ENCODE measurements at places on chromosomes 16 and 17. TPM values are rescaled to one million over a fixed set of nuclear protein-coding genes. Genes with fewer than 3 reads are reported as not detected.

- no peak overlapping the region for H3K27ac ChIP-seq
- no peaks in the 10 kb centered on the region for H3K4me1 ChIP-seq
- H3K27me3 ChIP-seq, result no peaks in the 10 kb centered on the region
- H3K4me3 ChIP-seq, result no peak overlapping the region
- no peaks in the 10 kb centered on the region for H3K36me3 ChIP-seq
Measured at GRCh38 chr16:65888201-65888600, 478.3 kb upstream of the CDH5 start.

MYH8 gene
- total RNA-seq, result not detected

DNA sequence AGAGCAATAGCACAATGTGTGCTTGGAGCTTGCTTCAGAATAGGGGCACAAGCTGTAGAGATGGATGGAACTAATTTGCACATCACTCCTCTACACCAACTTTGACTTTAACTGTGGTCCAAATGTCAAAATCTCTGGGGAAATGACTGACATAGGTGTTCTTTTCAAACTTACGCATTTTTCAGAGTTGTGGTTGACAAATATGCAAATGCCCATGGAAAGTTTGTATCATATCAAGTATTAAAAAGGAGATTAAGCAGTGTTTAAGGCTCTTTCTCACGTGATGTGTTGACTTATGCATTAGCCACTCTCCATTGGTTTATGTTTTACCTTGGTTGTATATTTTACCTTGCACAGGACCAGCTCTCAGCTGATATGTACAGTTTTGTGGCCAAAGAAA, 77.1 kb downstream of the ELAC2 start:
- no peaks in the 10 kb centered on the region for H3K36me3 ChIP-seq
- no peak overlapping the region for H3K27ac ChIP-seq
- no peaks in the 10 kb centered on the region for H3K27me3 ChIP-seq
- no peak overlapping the region for H3K4me3 ChIP-seq
- no peak for DNase-seq

DNA sequence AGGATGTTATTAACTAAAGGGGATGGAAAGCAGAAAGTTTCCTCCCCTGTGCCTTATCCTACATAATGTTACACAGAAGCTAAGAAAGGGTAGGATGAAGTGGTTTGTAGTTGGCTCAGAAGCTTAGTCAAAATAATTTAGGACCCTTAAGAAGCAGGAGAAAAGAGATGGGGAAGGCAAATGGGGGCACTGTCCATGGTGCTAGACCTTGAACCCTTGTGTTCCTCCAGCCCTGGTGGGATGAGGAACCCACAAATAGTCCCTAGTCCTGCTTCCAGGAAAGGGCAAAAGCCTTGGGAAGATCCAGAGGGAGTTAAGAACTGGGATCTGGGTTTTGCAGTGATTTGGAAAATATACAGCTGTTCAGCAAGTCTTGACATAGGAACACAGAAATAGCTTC, 54.5 kb downstream of the SLC5A11 start:
- no peak overlapping the region for H3K4me3 ChIP-seq
- no peaks in the 10 kb centered on the region for H3K4me1 ChIP-seq
- H3K36me3 ChIP-seq, result no peaks in the 10 kb centered on the region
- DNase-seq, result no peak
- no peak overlapping the region for H3K27ac ChIP-seq

DNA sequence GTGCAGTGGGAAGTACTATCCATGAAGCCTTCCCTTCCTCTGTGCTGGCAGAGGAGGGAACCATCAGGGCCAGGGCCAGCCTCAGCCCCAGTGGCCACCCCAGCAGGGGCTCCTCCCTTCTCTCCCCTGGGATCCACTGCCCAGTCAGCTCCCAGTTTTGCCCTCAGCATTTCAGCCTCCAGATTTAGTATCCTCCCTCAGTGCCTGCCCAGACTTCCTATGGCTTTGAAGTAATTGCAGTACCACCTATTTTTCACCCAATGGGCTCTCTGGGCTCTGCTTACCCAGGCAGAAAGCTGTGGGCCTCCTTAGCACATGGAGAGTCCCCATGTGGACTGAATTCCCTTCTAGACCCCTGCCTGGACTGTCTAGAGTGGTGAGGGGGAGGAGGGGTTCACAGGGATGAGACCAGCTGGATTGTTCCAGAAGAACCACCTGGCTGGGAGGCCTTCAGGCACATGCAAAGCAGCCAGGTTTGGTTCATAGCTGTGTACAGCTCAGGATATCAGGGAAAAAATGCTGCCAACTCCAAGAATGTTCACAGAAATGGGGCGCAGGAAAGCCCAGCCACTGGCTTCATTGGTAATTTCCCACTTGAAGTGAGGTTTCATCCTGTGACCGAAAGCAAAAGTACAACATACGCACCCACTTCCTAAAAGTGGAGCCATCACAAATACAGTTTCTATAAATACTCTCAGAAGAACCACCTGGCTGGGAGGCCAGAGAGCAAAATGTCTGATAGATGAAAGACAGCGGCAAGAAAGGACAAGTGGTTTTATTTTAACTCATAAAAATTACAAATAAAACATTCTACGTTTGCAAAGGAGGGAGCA, 15.2 kb upstream of the HERPUD1 start:
- H3K36me3 ChIP-seq, result no peaks in the 10 kb centered on the region
- no peaks in the 10 kb centered on the region for H3K27me3 ChIP-seq
- peak overlapping the region; percentile 71 for H3K27ac ChIP-seq
- H3K4me3 ChIP-seq, result no peak overlapping the region

GRCh38 chr17:2885733-2886132, 89.5 kb downstream of the RAP1GAP2 start:
- no peaks in the 10 kb centered on the region for H3K27me3 ChIP-seq
- no peak overlapping the region for H3K4me3 ChIP-seq
- peaks cover 11% of the 10 kb centered on the region for H3K36me3 ChIP-seq
- no peak overlapping the region for H3K27ac ChIP-seq

SERPINF2 gene
- total RNA-seq, result 0.49 TPM

GRCh38 chr17:78273813-78274212, 42.4 kb downstream of the TMEM235 start:
- no peaks in the 10 kb centered on the region for H3K27me3 ChIP-seq
- no peak for DNase-seq
- H3K27ac ChIP-seq, result no peak overlapping the region
- no peak overlapping the region for H3K4me3 ChIP-seq
- no peaks in the 10 kb centered on the region for H3K36me3 ChIP-seq

GRCh38 chr17:80446645-80447405, 29.6 kb downstream of the NPTX1 start:
- no peak overlapping the region for H3K27ac ChIP-seq
- H3K4me3 ChIP-seq, result no peak overlapping the region
- DNase-seq, result no peak

- no peak for DNase-seq
- H3K36me3 ChIP-seq, result no peaks in the 10 kb centered on the region
- H3K27ac ChIP-seq, result no peak overlapping the region
- H3K4me3 ChIP-seq, result no peak overlapping the region
- H3K4me1 ChIP-seq, result no peaks in the 10 kb centered on the region
Measured at GRCh38 chr16:46871597-46871996, 12.6 kb upstream of the GPT2 start.

- no peaks in the 10 kb centered on the region for H3K36me3 ChIP-seq
- H3K27ac ChIP-seq, result no peak overlapping the region
- no peaks in the 10 kb centered on the region for H3K4me1 ChIP-seq
Measured at GRCh38 chr16:83220066-83220465, 587.7 kb upstream of the HSBP1 start.

DNA sequence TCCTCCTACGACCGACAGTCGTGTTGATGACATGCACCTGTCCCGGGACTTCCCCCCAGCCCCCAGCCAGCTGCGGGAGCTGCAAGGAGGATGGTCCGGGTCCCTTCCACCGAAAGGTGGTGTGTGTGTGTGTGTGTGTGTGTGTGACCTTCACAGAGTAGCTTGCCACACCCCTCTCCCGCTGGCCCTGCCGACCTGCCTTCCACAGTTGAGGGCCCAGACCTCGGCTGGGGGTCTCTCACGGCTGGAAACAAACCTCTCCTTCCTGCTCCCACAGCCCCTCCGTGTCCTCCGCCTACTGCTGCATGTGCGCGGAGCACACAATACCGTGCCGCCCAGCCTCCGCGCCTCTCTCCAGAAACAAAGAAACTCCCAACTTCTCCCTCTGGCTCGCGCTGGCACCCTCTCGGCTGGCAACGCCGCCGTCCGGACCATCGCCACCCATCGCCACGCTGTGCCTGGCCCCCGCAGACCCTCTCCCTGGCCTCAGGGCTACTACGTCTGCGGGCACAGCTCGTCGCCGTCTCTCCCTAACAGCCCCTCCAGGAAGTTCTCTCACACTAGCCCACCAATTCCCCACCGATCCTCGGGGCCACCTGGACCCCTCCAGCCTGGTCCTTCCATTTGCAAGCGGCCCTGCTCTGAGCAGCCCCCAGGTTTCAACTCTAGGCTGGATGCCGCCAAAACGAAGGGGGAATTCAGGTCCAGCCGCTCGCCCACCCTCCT, 81.2 kb downstream of the TIMM22 start:
- H3K36me3 ChIP-seq, result peaks cover 52% of the 10 kb centered on the region
- no peak overlapping the region for H3K4me3 ChIP-seq
- no peaks in the 10 kb centered on the region for H3K4me1 ChIP-seq

GRCh38 chr16:29977063-29977825, 3.6 kb downstream of the TAOK2 start:
- peaks cover 39% of the 10 kb centered on the region for H3K4me1 ChIP-seq
- peaks cover 45% of the 10 kb centered on the region for H3K36me3 ChIP-seq
- H3K27me3 ChIP-seq, result no peaks in the 10 kb centered on the region
- H3K27ac ChIP-seq, result no peak overlapping the region

GRCh38 chr16:72664056-72664508, 383.8 kb downstream of the ZFHX3 start:
- H3K4me3 ChIP-seq, result peak overlapping the region; percentile 77
- H3K27me3 ChIP-seq, result no peaks in the 10 kb centered on the region
- no peak for DNase-seq
- H3K36me3 ChIP-seq, result no peaks in the 10 kb centered on the region

GRCh38 chr17:8935191-8935590, 30.3 kb downstream of the PIK3R5 start:
- H3K4me1 ChIP-seq, result peaks cover 34% of the 10 kb centered on the region
- no peak overlapping the region for H3K4me3 ChIP-seq
- H3K27me3 ChIP-seq, result no peaks in the 10 kb centered on the region

DNA sequence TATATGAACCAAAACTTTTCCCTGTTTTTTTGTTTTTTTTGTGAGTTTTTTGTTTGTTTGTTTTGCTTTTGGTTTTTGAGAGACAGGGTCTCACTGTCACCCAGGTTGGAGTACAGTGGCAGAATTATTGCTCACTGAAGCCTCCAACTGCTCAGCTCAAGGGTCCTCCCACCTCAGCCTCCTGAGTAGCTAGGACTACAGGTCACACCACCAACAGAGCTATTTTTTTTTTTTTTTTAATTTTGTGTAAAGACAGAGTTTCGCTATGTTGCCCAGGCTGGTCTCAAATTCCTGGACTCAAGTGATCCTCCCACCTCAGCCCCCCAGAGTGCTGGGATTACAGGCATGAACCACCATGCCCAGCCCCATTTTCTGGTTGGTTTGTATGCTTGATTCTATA, 28.6 kb downstream of the CMTM4 start:
- H3K27ac ChIP-seq, result no peak overlapping the region
- DNase-seq, result no peak
- H3K27me3 ChIP-seq, result no peaks in the 10 kb centered on the region
- no peaks in the 10 kb centered on the region for H3K36me3 ChIP-seq

- no peaks in the 10 kb centered on the region for H3K27me3 ChIP-seq
- no peak overlapping the region for H3K27ac ChIP-seq
- H3K4me1 ChIP-seq, result peaks cover 24% of the 10 kb centered on the region
Measured at GRCh38 chr16:11100239-11100750, 155.7 kb downstream of the SOCS1 start.

DNA sequence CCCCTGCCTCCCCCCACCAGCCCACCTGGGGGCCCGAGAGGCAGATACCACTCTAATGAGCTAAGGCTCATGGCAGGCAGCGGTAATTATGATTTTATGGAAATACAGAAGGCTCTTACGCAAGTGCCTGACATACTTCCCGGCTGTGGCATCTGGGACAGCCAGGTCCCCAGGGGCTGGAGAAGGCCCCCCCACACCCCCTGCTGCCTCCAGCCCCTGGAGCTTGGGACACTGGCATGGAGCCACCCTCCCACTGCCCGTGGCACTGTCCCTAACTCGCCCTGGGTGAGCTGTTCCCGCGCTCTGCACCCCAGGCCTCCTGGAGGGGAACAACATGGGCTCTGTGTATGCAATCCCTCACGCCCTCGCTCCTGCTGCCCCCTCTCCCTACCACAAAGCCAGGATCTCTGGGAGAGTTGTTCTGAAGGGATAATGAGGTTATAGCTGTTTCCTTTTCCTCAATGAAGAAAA, 5.4 kb upstream of the STAC2 start:
- H3K4me3 ChIP-seq, result no peak overlapping the region
- H3K36me3 ChIP-seq, result no peaks in the 10 kb centered on the region
- H3K4me1 ChIP-seq, result peaks cover 24% of the 10 kb centered on the region
- DNase-seq, result no peak

DNA sequence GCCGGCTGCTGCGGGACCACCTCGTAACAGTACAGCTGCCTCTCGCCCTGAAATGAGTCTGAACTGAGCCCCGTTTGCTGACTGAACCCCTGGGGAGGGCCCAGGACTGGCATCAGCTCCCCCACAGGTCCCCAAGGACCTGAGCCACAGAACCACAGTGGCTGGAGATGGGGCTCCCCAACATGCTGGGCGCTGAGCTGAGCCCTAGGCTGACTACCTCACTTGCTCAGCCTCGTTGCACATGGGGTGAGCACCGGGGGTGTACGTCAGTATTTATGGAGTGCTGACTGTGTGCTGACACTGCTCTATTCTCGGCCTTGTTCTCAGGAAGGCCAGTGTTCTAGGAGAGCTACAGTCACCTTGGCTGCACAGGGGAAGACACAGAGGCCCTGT, 6.6 kb upstream of the VASN start:
- H3K4me1 ChIP-seq, result peaks cover 3% of the 10 kb centered on the region
- no peak overlapping the region for H3K4me3 ChIP-seq
- no peak overlapping the region for H3K27ac ChIP-seq
- H3K36me3 ChIP-seq, result peaks cover 75% of the 10 kb centered on the region
- no peak for DNase-seq

DNA sequence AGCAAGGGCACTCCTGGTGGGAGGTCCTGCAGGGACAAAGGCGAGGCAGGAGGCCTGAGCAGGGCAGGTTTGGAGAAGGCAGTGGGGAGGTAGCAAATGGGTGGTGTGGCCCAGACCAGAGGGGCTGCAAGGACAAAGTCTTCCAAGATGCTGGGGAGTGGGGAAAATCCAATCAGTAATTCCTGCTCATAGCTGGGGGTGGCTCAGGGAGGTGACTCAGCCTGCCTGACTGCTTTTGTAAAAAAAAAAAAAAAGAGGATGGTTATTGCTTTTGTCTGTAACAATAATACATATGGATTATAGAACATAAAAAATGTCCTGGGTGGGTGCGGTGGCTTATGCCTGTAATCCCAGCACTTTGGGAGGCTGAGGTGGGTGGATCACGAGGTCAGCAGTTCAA, 5.2 kb downstream of the IL34 start:
- H3K4me1 ChIP-seq, result peaks cover 4% of the 10 kb centered on the region
- no peak overlapping the region for H3K27ac ChIP-seq
- H3K4me3 ChIP-seq, result no peak overlapping the region
- no peaks in the 10 kb centered on the region for H3K27me3 ChIP-seq

DNA sequence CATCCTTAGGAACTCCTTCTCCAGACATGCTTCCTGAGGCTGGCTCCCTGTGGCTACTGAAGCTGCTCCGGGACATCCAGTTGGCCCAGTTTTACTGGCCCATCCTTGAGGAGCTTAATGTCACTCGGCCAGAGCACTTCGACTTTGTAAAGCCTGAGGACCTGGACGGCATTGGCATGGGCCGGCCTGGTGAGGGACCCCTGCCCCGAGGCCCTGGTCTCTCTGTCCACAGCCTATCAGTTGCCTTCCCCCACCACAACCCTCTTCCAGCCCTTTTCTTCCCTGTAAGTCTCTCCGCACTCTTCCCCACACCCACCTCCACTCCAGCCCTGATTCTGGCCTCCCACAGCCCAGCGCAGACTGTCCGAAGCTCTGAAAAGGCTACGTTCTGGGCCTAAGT, 2.0 kb downstream of the TNK1 start:
- DNase-seq, result no peak
- no peak overlapping the region for H3K4me3 ChIP-seq
- peaks cover 7% of the 10 kb centered on the region for H3K36me3 ChIP-seq
- peaks cover 22% of the 10 kb centered on the region for H3K27me3 ChIP-seq
- H3K27ac ChIP-seq, result no peak overlapping the region
